ENCODE measurements at places on chromosomes 4 and X.

- no peak for DNase-seq
Measured at GRCh38 chr4:81883004-81883403, 411.3 kb upstream of the RASGEF1B start.

- DNase-seq, result no peak
Measured at GRCh38 chr4:110088670-110089069, 109.7 kb downstream of the ELOVL6 start.

- DNase-seq, result no peak
Measured at GRCh38 chr4:61532336-61533000, 332.3 kb downstream of the ADGRL3 start.

DNA sequence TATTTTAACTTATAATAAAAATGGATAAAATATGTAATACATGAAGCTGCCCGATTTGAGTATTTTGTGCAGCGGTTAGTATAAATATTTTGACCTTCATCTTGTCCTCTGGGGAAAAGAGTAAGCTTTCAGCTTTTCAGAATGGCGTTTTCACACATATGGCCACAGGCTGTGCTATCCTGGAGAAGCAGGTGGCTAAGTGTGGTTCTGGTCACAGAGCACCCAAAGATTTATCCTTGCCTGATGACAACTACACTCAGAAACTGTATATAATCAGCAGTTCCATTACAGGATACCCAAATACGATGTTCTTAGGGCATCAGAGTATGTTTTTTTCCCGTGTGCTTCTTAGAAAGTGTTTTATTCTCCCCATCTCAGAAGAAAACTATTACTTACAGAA lies 42.3 kb upstream of the ANK2 start:
- no peak for DNase-seq

- DNase-seq, result no peak
Measured at GRCh38 chr4:179292468-179292867, 1850.2 kb upstream of the AGA start.

DNA sequence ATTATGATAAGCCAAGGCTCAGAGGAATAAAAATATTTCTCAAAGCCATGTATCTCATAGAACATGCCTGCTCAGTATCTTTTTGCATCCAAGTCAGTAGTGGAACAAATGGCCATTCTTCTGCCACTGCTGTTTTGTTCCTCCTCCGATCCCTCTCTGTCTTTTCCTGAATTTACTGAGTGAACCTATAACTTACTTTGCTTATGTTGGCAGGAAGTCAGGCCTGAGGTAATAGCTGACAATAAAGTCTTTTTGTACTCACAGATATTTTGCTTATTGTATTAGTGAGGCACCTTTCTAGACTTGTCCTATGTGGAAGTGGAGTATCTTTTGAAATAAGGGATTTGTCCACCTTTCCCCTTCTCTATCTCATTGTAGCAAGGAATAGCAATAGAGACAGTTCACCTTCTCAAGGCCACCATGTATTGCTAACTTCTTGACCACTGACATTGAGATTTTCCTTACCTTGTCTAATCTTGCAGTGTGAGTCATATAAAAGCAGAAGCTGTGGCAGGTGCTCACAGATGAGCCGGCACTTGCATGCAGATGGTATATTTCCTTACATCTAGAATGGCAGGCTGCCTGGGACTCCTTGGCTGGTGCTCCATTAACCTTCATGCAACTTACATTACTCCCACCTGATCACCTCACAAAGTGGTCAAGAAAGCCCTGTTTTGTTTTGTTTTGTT lies 68.2 kb downstream of the AGTR2 start:
- DNase-seq, result no peak

- DNase-seq, result no peak
Measured at GRCh38 chr4:17356926-17357325, 155.0 kb downstream of the QDPR start.

DNA sequence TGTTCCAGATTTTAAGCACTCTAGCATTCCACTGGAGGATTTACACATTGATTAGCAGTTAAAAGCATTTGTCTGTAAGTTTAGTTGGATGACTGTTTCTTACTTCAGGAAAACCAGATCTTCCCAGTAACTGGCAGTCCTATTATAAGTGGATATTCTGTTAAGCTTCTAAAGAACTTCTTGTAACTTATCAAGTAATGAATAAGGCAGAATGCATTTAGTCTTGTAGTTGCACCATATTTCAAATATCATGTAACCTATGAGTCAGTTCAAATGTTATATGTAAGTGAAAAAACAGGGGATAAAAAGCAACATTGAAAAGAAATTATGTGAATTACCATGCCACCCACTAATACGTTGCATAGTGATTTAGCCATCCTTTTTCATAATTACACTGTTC lies 30.2 kb upstream of the TENM3 start:
- no peak for DNase-seq

GRCh38 chrX:115583496-115584004 lies 22.6 kb downstream of the PLS3 start:
- DNase-seq, result no peak

DNA sequence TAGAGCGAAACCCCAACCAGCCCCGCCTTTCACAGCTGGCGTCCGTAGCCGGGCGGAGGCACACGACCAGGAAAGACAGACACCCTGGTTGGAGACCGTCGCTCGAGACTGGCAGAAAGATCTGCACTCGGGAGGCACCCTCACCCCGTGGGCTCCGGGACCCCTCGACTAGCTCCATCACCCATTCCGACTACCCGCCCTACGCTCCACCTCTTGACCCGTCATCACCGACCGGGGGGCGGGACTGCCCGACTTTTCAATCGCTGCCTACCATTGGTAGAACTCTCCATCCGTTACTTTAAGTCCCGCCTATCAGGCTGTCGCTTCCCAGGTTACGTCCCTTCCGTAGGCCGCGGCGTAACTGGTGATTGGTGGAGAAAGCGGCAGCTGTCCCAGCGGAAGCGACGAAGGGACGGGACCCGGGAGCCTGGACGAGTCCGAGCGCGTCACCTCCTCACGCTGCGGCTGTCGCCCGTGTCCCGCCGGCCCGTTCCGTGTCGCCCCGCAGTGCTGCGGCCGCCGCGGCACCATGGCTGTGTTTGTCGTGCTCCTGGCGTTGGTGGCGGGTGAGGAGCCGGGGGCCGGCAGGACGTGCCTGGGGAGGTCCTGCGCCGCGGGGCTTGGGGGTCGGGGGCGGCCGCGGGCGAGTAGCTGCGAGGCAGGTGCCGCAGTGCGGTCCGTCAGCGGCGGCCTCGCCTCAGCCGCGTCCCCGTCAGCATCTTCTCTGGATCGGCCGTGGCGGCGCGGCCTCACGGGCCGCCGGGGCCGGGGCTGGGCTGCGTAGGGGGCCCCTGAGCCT lies at the start of gene ATP6AP2:
Gene ATP6AP2, plus strand, starts transcription at position 434 of the 799 bp plus-strand sequence. Its CDS starts 96 bp downstream, at position 530.
- peak; percentile 96 for DNase-seq
